ENCODE measurements at places on chromosomes 11 and 22.

DNA sequence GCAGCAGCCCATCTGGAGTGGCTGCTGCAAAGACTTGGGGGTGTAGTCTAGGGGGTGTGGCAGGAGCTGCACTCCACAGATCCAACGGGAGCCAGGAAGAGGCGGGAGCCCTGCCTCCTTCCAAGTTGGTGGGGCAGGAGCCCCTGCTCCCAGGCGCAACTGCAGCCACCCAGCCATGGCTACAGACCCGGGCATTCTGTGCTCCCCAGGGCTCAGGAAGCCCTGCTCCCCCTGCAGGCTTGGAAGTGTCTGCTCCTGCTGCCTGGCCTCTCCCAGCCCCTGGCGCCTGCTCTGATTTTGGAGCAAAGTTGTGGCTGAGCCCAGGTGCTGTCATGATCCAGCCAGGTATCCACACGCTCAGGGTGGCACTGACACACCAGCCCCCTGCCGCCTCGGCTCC, 58.5 kb downstream of the CCDC34 start:
- no peak for DNase-seq

DNA sequence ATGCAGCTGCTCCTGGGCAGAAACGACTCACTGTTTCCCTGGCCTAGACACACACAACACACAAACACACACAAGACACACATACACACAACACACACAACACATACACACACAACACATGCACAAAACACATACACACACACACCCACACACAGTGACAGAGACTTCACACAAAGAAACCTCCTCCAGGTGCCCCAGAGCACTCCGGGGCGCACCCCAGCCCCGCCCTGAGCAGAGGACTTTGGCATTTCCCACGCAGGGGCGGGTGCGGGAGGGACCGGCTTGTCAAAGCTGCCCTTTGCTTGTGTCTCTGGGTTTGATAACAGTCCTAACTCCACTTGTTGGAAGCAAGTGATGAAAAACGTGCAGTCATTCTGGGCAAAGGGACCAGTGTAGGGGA, 6.5 kb downstream of the APOBEC3A start:
- no peak for DNase-seq

DNA sequence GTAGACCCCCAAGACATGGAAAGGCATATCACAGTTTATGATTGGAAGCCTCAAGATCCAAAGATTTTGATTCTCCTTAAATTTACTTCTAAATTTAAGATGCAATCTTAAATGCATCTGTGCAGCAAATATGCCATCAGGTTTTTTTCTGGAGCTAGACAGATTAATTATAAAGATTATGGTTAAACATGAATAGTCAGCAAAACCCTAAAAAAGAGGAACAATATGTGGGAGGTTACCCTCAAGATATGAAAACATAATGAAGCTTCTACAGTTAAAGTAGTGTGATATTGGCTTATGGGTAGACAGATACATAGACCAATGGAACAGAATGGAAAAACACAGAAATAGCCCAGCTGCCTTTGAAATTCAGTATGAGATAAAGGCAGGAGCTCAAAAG, 31.7 kb downstream of the OR8B12 start:
- no peak for DNase-seq

DNA sequence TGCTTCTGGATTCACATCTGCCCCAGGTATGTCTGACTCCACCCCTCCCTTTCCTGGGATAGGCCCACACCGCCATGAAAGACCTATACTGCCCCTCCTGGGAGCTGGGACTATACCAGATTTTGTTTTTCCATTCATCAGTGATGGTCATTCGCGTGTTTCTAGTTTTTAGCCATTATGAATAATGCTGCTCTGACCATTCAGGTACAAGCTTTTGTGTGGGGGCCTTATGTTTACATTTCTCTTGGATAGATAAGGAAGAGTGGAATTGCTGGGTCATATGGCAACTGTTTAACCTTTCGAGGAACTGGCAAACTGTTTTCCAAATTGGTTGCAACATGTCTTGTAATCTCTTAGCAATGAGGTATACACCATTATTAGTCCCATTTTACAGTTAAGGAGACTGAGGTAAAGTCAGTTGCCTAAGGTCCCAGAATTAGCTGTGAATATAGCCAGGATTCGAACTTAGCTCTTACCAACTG, 1.2 kb upstream of the TBC1D10A start:
- no peak for DNase-seq

DNA sequence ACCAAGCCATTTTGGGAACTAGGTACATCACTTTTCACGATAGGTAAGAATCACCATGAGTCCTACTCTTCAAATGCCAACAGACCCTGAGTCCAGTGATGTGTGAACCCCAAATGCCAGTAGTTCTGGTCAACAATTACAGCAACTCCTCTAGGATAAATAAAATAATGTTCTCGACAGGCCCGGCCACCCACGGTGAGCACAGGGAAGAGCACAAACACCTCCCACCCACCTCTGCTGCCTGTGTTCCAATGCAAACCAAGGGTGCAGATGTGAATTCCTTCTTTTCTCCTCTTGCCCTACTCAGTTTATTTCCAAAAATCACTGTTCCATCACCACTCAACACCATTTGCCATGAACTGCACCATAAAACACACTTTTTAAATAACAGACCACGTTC, 33.3 kb downstream of the MPPED2 start:
- no peak for DNase-seq

GRCh38 chr22:35102663-35103062, 36.7 kb downstream of the ISX start:
- DNase-seq: no peak

GRCh38 chr22:45290410-45290936, 5.7 kb downstream of the UPK3A start:
- DNase-seq: no peak

DNA sequence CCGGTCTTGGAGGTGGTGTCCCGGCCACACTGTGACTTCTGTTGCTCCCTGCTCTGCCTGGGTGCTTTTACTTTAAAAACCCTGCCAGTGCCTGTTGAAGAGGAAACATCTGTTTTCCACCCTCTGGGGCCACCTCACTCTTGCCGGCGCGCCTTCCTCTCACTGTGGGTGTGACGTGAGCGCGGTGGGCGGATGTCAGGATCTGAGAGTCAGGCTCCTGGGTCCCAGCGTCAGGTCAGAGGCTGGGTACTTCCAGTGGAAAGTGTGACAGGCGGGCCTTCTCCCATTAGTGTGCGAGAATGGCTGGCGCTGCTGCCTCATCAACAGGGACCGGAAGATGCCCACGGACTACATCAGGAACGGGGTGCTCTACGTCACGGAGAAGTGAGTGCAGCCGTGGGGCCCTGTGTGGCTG, 54.2 kb downstream of the GRAMD4 start:
- DNase-seq: no peak

DNA sequence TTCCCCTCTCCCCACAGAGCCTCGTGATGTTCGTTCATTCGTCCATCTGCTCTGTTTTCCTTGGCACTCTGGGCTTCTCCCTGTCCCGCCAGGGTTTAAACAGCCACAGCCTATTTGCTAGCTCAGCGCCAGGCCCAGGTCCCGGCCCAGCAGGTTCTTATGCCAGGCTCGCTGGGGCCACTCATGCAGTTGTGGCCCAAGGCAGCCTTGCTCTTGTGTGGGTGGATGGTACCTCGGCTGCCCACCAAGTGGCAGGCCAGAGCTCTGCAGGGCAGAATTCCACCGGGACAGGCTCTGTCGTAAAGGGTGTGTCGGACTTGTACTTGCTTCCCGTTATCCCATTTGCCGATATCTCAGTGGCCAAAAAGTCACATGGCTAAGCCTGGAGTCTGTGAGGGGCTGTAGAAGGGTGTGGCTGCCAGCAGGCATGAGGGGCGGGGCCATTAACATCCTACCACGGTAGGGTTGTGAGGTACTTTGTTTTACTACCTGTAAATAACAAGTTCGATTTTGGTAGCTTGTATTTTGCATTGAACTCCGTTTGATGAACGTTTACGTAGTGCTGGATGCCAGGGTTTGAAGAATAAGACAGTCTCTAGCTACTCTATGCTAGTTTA, 7.9 kb downstream of the FAM118A start:
- DNase-seq: no peak

DNA sequence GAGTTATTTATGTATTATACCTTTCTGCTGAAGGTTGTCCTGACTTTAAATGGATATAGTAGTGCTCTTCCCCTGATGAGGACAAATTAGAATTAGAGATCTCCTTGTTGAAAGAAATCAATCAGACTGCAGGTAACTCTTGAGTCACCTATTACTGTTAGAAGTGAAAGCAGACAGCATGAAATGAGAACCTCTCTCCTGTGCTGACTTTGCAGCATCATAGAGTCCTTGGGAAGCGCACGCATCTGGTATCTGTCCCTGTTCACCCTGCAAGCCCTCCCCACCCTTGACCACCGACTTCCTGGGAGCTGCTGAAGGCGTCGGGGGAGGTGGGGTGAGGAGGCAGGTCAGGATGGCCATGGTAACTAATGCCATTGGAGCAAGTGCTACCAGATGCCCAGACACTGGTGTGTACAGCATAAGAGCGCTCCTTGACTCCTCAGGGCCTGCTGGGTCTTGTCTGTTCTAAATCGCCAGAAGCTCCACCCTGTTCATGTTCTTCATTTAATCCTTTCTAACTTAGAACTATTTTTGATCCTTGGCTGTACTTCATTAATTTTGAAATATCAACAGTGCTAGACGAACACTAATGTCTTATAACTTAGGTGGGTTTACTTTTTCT, 143.9 kb downstream of the WNT7B start:
- DNase-seq: no peak

- DNase-seq: no peak
These were observed 125.2 kb upstream of the SPON1 start for GRCh38 chr11:13837286-13837685.

GRCh38 chr22:25777870-25778269, 35.9 kb downstream of the MYO18B start:
- DNase-seq: no peak

DNA sequence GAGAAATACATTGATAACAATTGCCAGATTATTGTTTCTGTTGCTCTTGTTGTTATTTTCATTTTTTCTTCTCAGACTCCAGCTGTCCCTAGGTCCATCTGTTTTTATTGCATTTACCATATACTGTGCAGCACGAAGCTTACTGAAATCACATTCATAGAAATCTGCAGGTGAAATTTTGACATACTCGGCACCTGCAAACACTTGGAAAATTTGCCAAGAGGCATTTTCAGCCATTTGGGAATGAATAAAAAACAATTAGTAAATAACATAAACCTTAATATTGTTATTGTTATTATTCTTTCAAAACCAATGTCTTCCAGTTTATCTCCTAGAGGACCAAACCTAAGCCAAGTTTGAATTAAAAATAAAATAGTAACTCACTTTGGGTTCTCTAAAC, 2357.2 kb downstream of the LRRC4C start:
- DNase-seq: no peak

GRCh38 chr22:37898441-37899181, 7.5 kb upstream of the MICALL1 start:
- DNase-seq: no peak

DNA sequence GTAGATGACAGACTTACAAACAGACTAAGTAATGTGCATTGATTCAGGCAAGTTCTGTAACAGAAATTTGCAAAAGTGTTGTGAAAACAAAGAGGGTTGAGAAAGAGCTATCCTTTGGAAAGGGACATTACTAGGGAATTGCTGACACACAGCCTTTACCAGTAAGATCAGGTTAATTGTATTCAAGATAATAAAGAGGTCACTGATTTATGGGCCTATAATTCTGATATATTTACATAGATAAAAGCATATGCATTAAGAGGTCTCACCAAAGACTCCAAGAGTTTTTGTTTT, 138.7 kb downstream of the MAML2 start:
- DNase-seq: no peak

GRCh38 chr11:31804312-31805036, 6.6 kb downstream of the PAX6 start:
- peak; percentile 45 for DNase-seq

DNA sequence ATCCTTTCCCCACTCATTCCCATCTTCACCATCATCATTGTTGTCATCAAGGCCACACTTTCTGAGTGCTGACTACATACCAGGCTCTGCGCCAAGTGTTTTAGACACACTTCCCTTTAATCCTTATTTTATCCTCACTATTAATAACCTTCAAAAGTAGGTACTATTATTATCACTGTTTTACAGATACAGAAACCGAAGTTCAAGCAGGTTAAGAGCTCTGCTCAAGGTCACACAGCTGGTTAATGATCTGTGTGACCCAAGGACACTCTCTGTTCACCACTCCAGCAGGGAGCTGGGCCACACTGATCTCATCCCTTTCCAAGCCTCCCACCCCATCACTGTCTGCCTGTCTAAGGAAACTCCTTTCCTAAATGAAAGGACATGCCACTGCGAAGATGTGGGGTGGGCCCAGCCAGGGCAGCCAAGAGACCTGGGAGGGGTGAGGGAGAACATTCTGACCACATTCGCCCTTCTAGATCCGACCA, 17.2 kb upstream of the TSKU start:
- DNase-seq: no peak

- DNase-seq: no peak
These were observed 559 bp downstream of the RANBP1 start for GRCh38 chr22:20116376-20116950.

GRCh38 chr11:33869481-33870422, 22.1 kb downstream of the LMO2 start:
- peak; percentile 55 for DNase-seq

DNA sequence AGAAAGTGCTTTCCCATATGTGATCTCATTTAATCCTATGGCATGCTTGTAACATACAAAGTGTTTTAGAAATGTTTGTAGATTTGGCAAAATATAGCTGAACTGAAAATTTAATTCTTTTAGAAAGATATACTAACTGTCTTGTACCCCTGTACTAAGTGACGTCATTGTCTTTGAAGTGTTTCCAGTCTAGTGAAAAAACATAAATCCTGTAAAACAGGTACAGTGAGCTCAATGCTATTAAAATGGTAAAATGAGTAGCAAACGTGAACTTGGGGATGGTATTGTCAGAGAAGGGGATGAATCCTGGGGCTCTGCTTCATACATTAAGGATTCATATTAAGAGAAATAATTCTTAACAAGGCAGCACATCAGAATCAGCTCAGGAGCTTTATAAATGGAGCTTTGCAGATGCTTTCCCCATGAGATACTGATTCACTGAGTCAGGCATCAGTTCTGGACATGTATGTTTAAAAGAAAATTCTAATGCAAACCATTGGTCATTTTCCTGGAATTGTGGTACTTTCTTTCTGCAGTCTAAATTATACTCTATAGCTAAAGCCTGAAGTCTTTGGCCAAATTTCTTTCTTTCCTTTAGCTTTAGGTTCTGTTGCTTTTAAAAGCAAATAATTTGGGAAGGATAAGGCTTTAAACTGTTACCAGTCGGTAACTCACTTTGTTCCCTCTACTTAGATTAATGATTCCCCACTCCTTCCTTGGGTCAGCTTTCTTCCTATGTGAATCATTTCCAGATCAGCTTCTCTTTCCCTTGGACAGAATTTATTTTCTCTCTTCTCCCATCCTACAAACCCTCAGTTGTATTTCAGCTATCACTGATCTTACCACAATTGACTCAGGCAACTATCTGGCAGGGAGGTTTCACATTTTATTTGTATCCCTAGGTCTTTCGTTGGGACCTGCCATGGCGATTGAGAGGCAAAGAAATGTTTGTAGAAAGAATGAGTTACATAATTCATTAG, 57.5 kb upstream of the DDI1 start:
- no peak for DNase-seq

- DNase-seq: no peak
These were observed 1.2 kb downstream of the KCNQ1OT1 start for GRCh38 chr11:2698386-2699184.

GRCh38 chr22:47369020-47369419, 606.6 kb downstream of the TBC1D22A start:
- DNase-seq: no peak

Data from GF-D8 (cell line).